Fibroblast of villous mesenchyme (primary cell): ENCODE measurements at places on chromosomes 6 and 20. TPM values are rescaled to one million over a fixed set of nuclear protein-coding genes. Genes with fewer than 3 reads are reported as not detected.

Gene OR2J3
- total RNA-seq = under 0.01 TPM in 1 of 2 replicates, not detected in the other

Gene CRISP3
- not detected in 2 replicates for total RNA-seq

Gene HTR1E
- total RNA-seq = not detected in 2 replicates

Gene CDH22
- not detected in 2 replicates for total RNA-seq

Gene CGAS
- total RNA-seq = 6.9 and 8.7 TPM in 2 replicates

Gene FLRT3
- 2.2 and 2.6 TPM in 2 replicates for total RNA-seq

DNA sequence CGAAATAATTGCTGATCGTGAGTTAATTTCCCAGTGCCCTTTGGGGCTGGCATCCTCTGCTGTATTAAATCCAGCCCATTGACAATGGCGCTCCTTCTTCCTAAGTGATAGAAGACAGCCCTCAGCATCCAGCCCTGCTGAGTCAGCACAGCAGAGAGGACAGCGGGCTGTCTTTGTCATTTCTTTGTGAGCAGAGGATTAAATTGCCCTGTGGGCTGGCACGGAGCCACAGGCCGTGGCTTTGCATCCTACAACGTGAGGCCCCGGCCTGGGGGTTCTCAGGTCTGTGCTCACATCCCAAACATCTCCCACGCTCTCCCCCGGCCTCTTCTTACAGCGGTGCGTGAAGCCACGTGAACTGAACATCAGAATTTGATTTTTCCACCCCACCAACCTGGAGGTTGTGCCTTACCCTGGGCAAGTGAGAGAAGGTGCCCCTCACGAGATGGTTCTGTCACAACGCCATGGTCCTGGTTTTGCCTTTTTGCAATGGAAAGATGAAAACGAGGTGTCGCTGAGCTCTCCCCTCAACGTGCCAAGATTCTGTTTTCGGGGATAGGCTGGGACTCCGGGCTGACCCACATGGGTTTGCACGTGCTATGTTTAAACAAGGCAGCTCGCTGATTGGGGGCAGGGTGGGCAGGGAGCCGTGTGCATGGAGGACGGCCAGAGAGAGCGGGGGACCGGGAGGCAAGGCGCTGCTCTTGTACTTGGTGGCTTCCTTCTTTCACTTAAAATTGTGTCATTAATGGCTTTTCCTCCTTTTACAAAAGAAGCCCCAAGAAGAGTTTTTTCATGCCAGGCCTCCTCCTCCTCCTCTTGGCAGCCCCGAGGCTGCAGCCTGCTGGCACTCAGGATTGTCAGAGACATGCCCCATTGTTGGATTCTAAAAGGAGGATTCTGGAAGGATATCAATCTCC lies 19.5 kb downstream of the CDH4 start:
- no peak for DNase-seq

DNA sequence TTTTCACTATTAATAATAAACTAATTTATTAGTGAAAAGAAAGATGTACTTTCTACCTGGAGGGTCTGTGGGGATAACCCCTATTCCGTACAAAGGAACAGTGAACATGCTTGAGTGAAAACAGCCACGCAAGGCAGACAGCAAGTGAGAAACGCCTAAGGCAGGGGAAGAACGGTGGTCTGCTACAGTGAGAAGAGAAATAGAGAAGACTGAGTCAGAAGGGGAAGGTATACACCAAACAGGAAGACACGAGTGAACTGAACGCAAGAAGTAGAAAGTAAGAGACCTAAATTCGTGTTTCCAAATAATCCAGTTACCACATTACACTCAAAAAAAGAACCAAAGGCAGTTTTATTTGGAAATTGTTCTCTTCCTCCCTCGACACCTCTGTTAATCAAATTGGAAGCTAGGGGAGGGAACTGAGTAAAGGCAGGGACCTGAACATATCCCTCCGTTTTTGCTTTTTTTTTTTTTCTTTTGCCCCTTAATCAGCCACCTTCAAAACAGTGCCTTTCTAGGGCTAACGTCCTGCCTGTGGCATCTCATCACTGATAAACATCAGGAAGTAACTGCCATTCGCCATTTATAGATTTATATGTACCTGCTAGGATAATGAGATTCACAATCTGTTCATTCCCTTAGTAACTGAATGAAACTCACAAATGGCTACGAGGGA lies 48.9 kb downstream of the ATXN1 start:
- DNase-seq = peak; percentile 45

GRCh38 chr6:41036601-41037000 lies 2.4 kb downstream of the UNC5CL start:
- no peak for DNase-seq

DNA sequence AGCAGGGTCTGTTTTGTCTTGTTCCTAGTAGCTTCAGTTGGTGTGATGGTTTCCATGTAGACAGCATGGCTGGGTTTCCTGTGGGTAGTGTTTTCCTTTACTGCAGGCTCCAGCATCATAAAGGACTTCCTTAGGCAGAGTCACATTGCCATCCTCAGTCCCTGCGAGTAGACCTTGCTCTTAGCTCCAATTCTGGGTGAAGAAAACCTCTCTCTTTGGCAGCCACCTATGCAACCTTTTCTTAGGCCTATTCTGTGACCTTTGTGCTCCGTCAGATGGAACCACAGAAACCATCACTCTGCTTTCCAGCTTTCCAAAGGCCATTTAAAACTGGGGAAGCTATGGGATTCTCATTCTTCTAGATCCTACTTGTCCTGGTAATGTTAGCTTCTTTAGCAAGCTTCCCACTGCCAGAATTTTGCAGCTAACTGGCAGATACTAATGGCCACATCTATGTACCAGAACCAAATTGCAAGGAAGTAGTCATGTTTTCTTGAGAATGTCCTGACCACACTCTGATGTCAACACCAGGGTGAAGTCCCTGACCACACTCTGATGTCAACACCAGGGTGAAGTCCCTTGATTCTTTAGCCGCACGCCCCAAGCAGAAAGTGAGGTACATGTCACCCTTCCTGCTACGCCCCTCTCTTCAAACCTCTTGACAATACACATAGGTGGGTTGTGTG lies 646.6 kb upstream of the HS3ST5 start:
- no peak for DNase-seq

- no peak for DNase-seq
Measured at GRCh38 chr6:11388983-11389944, 148.3 kb upstream of the TMEM170B start.

DNA sequence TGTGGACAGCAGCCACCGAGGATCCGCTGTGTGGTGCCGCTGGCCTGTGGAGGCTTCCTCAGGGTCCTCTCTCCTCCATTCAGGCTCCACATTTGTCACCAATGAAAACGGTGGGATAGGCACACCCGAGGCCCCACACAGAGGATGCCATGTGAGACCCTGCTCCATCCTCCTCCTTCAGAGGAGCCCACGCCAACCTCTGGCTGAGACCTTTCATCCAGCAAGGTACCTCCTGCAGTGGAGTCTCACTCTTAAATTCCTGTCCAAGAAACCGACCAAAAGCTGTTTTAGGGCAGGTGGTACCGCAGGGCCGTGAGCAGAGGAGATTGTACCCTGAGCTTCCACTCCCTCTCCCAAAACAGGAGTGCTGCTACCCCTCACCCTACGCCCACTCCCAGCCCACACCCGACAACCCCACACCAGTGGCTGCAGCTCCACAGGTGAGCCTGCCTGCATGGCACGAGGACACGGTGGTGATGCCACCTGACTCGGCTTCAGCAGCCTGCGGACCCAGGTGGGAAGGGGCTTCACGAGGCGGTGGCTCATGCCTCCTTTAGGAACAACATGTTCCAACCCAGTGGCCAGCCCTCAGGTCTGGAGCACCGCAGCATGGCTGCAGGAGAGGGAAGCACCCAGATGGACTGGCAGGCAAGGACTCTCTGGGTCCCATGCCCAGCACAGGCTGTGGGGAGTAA lies 237.6 kb upstream of the AFDN start:
- DNase-seq = no peak

GRCh38 chr6:166946125-166946524 lies 10.2 kb downstream of the RNASET2 start:
- DNase-seq = no peak

DNA sequence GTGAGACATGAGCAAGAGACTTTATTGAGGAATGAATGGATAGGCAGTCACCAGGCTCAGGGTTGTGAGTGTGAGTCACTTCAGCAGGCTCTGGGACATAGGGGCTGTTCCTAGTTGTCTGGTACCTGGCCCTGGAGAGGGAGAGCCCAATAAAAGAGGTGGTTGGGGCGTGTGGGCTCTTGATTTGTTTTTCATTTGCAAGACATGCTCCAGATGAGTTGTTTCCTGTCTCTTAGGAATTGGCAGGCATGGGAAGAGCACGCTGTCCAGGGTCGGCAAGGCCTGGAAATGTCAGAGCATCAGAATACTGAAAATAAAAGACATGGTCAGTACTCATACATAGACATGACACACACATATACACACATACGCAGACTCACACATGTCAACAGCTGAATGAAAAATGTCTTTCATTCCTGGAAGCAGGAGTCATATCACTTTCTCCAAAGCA lies 166.3 kb upstream of the SULF2 start:
- DNase-seq = peak; percentile 7

GRCh38 chr6:73640179-73640750 lies 13.5 kb downstream of the SLC17A5 start:
- DNase-seq = no peak

GRCh38 chr6:38522322-38522721 lies 117.4 kb downstream of the BTBD9 start:
- peak; percentile 83 for DNase-seq

- peak; percentile 23 for DNase-seq
Measured at GRCh38 chr6:8181951-8182845, 79.8 kb upstream of the EEF1E1 start.

GRCh38 chr20:41154436-41155176 lies 17.3 kb downstream of the PLCG1 start:
- no peak for DNase-seq

DNA sequence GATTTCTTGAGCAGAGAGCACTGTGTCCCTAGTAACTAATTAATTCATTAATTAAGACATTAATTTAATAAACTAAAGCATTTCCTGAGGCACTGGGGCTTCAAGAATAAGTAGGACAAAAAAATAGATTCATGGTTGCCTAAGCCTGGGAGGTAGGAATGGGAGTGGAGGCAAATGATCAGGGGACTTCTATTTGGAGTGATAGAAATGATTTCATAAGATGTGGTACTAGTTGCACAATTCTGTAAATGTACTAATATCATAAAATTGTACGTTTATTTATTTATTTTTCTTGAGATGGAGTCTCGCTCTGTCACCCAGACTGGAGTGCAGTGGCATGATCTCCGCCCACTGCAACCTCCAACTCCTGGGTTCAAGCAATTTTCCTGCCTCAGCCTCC lies 287.2 kb downstream of the KHDC1L start:
- no peak for DNase-seq

GRCh38 chr20:44019638-44020335 lies 105.1 kb downstream of the TOX2 start:
- DNase-seq = peak; percentile 55

GRCh38 chr6:89984926-89985750 lies 90.9 kb downstream of the GJA10 start:
- DNase-seq = peak; percentile 47

- DNase-seq = peak; percentile 49
Measured at GRCh38 chr6:126170978-126171382, 168.9 kb upstream of the CENPW start.

GRCh38 chr6:3561725-3562124 lies 104.9 kb upstream of the SLC22A23 start:
- peak; percentile 55 for DNase-seq

DNA sequence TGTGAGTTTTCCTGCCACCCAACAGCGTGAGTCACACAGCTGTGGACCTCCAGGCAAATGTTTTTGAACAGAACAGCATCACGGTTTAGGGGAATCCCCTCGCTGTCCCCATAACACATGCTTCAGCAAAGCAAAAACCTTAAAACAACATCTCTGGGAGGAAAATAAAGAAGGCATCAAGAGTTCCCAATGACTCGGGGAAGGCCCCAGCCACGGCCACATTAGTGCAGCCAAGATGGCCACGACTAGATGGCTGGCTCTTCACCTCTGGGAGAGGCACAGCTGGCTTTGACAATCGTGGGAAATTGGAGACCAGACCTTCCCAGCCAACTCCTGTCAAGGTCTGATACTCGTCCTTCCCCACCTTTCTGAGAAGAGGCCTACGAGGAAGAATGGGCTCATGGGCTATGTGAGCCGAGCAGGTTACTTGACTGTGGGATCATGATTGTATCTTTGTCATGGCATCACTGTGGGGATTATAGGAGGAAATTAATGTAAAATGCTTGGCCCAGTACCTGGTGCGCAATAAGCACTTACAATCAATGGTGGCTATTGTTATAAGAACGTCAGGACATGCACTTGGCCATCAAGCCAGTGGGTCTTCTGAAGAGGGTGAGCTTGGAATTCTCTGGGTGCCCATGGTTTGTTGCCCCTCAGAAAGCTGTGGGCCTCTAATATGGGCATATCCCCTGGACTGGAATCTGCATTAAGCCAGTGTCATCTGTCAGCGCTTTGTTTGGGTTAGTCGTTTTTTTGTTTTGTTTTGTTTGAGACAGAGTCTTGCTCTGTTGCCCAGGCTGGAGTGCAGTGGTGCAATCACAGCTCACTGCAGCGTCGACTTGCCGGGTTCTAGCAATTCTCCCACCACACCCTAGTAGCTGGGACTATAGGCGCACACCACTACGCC lies 43.6 kb downstream of the FGD2 start:
- DNase-seq = peak; percentile 93

DNA sequence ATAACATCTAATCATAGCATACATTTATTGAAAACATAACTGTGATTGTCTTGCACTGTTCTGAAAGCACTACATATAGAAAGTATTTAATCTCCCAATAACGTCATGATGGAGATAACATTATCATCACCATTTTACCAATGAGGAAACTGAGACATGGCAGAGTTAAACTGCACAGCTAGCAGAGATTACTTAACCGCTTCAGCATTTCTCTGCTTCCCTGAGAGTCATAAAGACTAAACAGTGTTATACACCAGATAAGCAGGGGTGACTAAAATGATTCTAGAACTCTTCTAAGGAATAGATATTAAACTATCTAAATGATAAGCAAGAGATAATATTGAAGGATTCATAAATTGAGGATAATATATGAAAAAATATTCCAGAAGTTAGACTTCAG lies 183.2 kb upstream of the BMP5 start:
- DNase-seq = peak; percentile 43

DNA sequence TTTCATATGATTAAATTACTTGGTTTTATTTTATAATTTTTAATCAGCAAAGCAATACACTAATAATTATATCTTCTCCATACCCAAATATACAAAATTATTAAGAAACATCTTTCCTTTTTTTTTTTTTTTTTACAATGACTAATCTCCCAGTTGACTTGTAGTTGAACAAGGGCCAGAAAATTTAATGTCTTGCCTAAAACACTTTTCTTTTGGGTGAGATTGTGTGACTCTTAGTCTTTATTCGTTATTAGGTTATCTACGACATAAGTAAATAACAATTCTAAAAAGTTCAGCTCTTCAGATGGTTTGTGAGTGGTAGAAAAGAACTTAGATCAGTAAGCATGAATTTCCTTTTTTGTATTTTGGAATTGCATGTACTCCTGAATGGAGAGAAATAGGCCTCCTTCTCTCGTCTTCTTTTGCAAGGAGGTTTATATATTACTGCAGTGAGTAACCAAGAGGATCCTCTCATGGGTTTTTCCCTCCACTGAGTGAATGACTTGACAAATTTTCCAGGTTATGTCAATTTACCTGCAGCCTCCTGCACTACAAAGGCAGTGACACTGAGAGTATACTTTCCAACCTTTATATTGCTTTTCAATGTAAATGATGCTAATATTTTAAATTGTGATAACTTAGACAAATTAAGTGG lies 364.5 kb upstream of the CITED2 start:
- no peak for DNase-seq

GRCh38 chr6:16901306-16901705 lies 140.0 kb upstream of the ATXN1 start:
- DNase-seq = no peak

- no peak for DNase-seq
Measured at GRCh38 chr6:95545686-95546085, 31.6 kb upstream of the MANEA start.
